Stimulated activated CD8-positive, alpha-beta memory T cell treated with anti-CD3 and anti-CD28 coated beads, Interleukin-4, amount 100 ng/mL, for 1 hour (primary cell): ENCODE measurements at places on chromosomes 5 and 9.

GRCh38 chr9:106438928-106439327 lies 424.0 kb upstream of the ZNF462 start:
- no peak for DNase-seq

- DNase-seq = no peak
These were observed 811 bp upstream of the ARRDC3 start for GRCh38 chr5:91383956-91384300.

DNA sequence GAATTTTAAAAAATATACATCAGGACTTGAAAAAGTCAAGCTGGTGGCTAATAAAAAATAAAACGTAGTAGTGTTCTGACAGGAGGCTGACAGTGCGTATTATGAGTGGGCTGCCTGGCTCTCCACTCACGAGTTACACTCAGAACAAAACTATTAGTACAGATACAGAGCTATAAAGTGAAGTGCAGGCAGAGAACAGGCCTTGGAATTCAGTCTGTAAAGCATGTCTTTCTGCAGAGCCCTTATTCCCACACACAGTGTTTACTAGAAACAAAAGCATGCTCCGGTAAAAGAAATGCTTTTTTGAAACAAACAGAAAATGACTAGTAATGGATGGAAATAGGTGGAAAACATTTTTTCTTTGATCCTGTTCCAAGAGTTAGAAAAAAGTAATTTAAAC lies 334.7 kb downstream of the DIRAS2 start:
- DNase-seq = no peak

DNA sequence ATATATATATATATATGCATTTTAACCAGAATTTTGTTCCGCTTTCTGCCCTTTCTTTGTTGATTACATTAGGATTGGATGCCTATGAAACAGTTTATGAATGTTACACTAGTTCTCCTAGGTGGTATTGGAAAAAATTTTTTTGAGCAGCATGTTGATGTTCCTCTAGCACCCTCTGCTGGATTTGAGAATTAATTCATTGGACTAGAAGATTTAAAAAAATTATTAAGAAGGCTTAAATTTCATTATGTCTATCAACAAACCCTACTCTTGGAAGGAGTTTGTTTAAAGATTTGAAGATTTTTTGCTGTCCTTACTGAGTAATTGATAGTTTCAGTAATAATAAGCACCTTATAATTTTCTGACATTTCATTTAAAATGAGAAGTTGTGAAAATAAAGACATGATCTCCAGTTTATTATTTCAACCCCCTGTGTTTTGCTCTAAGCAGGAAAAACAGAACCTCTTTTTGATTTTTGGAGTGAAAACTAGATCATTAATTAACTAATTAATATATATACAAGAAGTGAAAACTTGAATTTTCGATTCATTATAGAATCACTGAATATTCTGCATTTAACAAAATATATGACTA lies 89.6 kb downstream of the CCDC171 start:
- DNase-seq = no peak

- no peak for DNase-seq
These were observed 215.1 kb downstream of the SH3GL2 start for GRCh38 chr9:17793713-17794622.

DNA sequence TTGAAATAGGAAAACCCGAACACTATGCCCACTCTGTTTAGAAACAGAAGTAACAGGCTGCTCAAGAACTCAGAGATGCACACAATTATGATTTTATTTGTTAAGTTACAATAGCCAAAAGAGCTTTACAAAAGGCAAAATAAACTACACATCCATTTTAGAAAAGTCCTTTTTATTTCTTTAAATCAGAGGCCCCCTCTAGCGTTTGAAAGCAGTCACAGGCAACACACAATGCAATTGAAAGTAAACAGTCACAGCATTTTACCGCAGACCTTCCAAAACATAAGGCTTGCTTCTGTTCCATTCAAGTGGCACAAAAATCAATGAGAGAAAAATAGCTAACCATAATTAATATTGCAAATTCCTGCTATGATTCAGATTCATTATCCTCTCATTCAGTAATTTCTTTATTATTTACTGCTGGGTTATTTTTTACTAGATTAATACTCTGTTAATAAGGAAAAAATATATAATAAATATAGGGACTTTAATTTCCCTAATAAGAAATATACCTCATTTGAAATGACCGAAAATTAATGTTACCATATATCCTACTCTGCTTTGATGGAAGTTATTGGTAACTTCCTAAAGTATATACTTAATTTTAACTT lies 78.3 kb downstream of the CEP120 start:
- DNase-seq = no peak

DNA sequence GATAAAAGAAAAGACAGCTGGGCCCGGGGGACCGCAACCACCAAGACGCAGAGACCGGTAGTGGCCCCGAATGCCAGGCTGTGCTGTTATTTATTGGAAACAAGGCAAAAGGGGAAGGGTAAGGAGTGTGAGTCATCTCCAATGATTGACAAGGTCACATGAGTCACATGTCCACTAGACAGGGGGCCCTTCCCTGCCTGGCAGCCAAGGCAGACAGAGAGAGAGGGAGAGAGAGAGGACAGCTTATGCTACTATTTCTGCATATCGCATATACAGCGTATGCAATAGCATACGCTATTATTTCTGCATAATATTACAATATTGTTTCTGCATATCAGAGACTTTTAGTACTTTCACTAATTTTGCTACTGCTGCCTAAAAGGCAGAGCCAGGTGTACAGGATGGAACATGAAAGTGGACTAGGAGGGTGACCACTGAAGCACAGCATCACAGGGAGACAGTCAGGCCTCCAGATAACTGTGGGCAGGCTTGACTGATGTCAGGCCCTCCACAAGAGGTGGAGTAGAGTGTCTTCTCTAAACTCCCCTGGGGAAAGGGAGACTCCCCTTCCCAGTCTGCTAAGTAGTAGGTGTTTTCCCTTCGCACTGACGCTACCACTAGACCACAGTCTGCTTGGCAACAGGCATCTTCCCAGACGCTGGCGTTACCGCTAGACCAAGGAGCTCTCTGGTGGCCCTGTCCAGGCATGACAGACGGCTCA lies 50.3 kb downstream of the RFX3 start:
- DNase-seq = no peak

- DNase-seq = no peak
These were observed at the start of gene PCDHGC5 for GRCh38 chr5:141488591-141489561. Gene PCDHGC5 (plus strand): TSS chr5:141489081. CDS start chr5:141489241, 160 bp downstream.

- DNase-seq = no peak
These were observed 64.5 kb downstream of the PRR16 start for GRCh38 chr5:120528609-120529008.

- no peak for DNase-seq
These were observed 22.3 kb downstream of the FBXW2 start for GRCh38 chr9:120770931-120771330.

GRCh38 chr5:42516282-42517042 lies 93.2 kb downstream of the GHR start:
- no peak for DNase-seq

GRCh38 chr5:36305571-36306326 lies 4.0 kb upstream of the RANBP3L start:
- DNase-seq = no peak

- no peak for DNase-seq
These were observed 12.2 kb upstream of the S1PR3 start for GRCh38 chr9:88979021-88979420.
